ENCODE measurements at places on chromosomes 11 and 22.

DNA sequence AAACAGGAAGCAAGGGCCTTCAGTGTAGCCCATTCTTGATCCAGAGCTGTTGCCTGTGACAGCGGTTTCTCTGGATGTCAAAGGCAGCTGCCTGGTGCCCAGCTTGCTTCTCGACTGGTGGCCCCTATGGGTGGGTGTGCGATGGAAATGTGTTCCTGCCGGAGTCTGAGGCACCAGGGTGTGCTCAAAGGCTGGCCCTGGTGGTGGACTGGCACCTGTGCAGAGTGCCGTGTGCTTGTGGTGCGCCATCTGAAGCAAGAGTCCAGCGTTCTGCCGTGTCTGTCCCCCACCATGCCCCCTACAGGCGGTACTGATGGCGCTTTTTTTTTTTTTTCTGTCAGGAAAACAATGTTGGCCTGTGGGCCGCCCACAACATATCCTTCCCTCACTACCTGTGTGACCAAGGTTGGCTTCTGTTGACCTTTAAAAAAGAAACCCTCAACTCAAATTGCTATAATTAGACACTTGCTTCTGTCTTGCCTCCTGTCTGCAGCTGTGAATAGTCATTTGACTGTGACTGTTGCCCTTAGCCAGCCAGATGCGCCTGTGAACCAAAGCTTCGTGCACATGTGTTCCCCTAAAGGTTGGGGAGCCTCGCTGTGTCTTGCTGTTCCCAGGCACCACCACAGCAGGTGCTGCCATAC is 4.7 kb upstream of the RANBP1 start:
- no peak for DNase-seq

GRCh38 chr11:33924341-33924740 is 32.5 kb upstream of the LMO2 start:
- no peak for DNase-seq

DNA sequence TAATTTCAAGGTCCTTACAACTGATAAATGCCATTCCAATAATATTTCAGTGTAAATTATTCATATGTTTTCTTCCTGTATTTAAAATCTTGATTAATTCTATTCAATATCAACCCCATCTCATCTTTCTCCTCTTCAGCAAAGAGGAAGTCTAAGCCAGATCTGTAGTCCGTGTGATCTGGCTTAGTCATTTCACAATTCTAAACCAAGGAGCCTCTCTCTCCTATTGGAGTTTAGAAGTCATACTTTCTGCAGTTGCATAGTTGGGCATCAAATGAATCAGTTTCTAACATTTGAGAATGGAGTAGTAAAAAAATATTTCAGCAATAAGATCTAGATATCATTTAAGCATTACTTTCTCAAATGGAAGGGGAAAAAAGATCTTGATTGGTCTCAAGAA is 354.9 kb downstream of the JRKL start:
- no peak for DNase-seq

DNA sequence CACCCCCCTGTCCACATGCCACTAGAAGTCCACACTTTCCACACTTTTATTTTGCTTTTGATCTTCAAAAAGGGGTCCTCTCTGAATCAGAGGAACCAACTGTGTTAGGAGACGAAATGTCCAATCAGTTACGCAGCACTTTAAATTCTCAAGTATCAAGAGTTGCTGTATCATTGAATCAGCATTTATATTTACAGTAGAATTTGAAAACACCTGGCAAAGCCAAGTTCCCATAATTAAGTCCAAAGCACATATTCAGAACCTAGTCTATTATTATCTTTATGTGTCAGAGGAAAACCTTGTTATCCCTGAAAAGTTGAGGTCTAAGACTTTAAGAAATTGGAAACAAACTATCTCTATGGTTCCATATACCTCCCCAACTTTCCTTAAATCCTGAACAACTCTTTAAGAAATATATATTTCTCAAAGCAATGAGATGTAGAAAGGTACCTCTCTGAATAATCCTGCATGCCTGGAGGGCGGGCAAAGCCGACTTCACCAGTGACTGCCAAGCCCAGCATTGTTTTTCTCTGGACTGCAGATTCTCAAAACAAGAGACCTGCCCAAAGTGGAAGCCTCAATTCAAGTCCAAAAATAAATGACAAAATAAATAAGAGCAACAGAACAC is 75.9 kb upstream of the ARFGAP3 start:
- DNase-seq = no peak

All from amygdala (tissue), 56 donors.